Activated CD8-positive, alpha-beta T cell treated with anti-CD3 and anti-CD28 coated beads for 36 hours (primary cell): ENCODE measurements at places on chromosomes 16 and 17. TPM values are rescaled to one million over a fixed set of nuclear protein-coding genes. Genes with fewer than 3 reads are reported as not detected.

Gene CFAP97D1
- not detected for total RNA-seq

DNA sequence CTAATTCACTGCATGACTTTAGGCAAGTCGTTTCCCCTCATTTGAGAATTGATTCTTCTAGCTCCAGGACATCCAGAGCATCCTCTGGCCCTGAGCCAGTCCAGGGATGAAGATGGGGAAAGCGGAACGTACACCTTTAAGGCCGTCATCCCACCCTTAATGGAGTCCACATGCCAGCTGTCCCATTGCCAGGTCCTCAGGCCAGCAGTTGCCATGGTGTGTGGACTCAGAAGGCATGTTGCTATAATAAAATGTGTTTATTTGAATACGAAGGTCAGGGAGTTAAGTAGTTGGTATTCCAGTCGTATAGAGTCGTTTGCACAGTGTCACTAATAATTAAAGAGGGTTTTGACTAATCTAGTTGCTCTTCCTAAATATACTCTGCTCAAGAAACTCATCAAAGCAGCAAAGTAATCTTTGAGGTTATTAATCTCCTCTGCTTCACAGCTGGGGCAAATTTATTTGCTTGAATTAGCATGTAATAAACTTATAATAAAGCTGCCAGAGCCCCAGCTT lies 30.4 kb downstream of the CCDC182 start:
- no peak for DNase-seq

- DNase-seq: no peak
Observed at GRCh38 chr17:65398040-65398787, 163.2 kb downstream of the AXIN2 start.

Gene CDH11
- total RNA-seq: not detected

- peak; percentile 28 for DNase-seq
Observed at GRCh38 chr16:87487361-87487924, 5.4 kb downstream of the ZCCHC14 start.

Gene BIRC5
- total RNA-seq: 90.6 TPM

- DNase-seq: no peak
Observed at GRCh38 chr16:73568769-73569168, 520.8 kb upstream of the ZFHX3 start.

Gene CPHXL
- total RNA-seq: not detected

Gene ZFP90
- 32.6 TPM for total RNA-seq

Gene PRKCA
- 87.9 TPM for total RNA-seq

GRCh38 chr17:16987830-16988601 lies 16.1 kb upstream of the TNFRSF13B start:
- peak; percentile 81 for DNase-seq
